ENCODE measurements at places on chromosomes 1 and 21.

GRCh38 chr1:216330262-216330661 is 93.0 kb downstream of the USH2A start:
- no peak for DNase-seq

DNA sequence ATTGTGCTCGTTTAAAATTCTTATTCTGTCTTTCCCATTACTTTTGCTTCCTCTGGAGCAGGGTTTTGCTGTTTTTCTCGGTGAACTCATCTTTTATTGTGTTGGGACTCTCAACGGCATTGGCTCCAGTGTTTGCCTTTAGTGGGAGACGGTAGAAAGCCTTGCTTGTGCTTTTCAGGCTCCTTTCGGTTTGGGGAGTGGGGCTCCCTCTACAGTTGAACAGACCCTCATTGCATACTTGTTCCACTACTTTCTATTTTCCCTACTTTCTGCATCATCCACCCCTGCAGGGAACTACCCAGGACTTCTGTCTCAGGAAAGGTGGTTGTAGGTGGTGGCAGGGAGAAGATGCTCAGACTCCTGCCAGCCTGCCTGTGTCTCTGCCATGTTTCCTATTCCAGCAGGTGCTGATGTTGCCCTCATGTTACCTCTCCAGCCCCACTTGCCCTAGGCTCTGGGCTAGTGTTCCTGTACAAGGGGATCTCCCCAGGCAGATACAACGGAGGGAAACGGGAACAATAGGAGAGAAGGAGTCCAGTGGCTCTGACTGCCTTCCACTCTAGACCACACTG is 68.5 kb upstream of the ZBTB18 start:
- no peak for DNase-seq

DNA sequence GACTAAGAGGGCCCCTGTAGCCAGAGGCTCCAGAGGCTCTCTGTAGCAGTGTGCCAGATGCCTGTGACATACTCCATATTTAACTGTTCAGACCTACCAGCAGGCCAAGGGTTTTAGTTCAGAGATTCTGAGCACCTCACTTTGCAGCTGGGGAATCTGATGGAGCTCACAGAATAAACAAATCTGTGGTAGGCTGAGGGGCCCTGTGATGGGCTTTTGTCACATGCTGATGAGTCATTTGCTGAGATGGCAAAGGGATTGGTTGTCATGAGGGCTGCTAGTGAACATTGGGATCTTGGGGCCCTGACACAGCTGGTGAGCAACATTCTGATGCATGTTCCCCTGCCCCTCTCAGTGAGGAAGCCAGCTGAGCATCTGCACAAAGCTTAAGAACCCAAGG is 482.2 kb downstream of the CAMTA1 start:
- DNase-seq = no peak

DNA sequence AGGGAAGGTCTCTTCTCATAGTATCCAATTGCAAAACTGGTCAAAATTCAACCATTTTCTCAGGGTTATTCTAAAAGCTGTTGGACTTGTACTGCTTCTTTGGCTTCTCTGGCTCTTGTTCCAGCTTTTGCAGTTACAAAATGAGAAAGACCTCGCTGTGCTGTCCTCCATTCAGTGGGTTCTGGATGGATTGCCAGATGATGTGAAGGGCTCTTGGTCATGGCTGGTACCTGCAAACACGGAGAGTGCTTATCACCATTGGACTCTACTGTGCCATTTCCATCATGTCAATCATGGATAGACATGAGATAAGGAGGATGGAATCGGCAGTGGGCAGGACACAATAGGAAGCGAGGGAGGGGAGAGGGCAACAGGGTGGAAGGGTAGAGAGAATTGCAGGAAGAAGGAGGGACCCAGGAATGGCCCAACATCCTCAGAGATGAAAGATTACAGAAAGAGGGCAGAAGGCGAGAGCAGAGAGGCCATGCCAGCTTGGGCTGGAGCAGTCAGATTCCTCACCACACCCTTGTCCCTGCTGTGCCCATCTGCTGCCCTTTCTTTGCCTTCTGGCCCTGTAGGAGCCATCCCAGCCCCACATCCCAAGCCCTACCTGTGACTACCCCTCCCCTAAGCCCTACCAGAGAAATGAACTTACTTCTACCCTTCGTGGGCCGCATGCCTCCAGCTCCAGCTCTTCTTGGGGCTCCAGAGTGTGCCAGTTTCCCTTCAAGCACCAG is 70.3 kb downstream of the HIVEP3 start:
- DNase-seq = no peak

DNA sequence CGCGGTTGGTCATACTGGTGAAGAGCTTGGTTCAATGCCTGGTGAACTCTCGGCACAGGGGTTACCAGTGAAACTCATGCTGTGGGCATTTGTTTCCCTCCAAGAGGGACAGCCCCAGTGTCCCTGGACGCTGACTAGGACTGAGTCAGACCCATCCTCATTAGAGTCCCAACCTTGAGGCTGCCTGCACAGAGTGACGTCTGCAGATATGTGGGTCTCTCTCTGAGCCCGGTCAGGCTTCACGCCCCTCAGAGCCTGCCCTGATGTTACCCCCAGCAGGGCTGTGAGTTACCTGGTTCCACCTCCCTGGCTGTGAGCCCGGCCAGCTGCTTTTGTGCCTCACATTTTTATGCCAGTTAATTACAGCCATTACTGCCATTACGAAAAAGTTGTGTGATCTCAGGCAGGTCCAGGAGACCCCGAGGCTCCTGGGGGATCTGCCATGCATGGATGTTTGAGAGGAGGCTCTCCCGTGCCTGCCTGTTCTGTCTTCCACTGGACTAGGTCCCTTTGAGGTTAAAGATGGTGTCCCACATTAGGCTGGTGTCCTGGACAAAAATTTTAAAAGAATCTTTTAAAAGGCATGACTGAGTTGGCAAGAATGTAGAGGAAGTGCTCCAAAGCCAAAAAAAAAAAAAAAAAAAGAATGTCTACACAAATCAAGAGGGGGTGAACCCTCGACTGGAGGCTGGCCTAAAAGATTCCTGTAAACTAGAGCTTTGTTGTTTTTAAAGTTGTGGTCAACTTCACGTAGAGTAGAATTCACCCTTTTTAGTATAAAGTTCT is 36.6 kb upstream of the PADI1 start:
- DNase-seq = peak; percentile 31
